ENCODE measurements at places on chromosomes 5 and 9.

GRCh38 chr9:127132921-127133647 is 10.6 kb upstream of the ANGPTL2 start:
- peak; percentile 50 for DNase-seq

GRCh38 chr9:69919461-69920061 is 98.9 kb downstream of the CFAP95 start:
- peak; percentile 72 for DNase-seq

DNA sequence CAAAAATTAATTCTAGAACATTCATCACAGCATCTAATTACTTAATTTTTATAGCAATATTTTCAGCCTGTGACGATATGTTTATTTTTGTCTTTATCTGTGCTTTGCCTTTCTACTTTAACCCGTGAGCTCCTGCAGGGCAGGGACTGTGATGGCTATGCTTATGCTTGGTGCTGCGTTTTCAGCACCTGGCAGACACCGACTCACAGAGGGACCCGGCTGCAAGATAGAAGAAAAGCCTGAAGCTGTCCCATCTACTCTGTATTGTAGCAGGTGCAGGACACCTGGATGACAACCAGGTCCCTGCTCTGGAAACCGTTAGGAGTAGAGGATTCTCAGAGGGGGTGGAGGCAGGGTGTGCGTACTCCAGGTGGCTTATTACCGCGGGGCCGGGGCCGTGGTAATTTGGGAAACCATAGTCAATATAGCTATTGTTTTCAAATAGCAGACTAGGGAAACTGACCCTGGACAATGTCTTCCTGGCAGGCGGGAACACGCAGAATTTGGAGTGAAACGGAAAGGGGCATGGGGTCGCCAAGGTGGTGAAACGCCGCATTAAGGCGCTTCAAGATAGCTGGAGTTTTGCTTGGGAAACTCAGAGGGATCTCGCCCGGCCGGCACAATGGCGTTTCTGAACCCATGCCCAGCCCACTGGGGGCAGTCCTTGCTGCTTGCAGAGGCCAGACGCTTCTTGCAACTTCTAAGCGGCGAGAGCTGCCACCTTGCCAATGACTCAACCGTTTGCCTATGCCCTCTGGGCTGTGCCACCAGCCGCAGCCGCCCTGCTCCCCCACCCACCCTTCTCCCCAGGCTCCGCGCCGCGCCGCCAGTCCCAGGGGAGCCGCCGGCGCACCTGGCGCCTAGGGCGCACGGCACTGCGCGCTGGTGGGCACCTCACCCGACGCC is 140.1 kb upstream of the PALM2AKAP2 start:
- DNase-seq = no peak

DNA sequence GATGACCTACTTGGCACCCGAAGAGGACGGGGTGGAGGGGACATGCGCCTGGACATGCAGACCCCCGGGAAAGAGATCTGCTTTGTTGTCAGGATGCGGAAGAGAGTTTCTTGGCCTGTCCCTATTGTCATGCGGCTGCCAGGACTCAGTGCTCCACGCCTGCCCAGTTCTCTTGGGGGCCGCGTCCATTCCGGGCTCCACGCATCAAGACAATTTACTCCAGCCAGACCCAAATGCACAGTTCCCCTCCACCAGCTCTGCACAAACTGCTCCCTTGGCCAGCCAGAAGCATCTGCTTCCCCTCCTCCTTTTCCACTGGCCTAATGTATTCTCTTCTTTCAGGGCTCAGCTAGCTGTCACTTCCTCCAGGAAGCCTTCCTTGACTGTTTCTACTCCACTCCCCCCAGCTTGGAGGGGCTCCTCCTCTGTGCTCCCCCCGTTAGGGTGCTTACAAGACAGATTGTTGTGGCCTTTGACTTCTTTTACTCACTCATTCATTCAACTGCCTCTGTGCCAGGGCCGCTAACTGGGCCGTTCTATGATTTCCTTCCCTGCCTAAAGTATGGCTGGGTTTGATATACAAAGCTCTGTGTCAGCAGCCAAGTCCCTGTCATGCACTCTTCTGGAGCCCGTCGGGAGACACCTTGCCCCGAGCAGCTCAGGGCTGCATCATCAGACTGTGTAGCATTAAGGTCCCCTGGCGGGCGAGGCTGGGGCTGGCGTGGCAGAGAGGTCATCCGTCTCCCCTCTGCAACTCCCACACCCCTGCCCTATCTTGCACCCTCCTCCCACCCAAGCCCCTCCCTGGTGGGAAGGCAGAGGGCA is 6.6 kb downstream of the FIBCD1 start:
- peak; percentile 68 for DNase-seq

DNA sequence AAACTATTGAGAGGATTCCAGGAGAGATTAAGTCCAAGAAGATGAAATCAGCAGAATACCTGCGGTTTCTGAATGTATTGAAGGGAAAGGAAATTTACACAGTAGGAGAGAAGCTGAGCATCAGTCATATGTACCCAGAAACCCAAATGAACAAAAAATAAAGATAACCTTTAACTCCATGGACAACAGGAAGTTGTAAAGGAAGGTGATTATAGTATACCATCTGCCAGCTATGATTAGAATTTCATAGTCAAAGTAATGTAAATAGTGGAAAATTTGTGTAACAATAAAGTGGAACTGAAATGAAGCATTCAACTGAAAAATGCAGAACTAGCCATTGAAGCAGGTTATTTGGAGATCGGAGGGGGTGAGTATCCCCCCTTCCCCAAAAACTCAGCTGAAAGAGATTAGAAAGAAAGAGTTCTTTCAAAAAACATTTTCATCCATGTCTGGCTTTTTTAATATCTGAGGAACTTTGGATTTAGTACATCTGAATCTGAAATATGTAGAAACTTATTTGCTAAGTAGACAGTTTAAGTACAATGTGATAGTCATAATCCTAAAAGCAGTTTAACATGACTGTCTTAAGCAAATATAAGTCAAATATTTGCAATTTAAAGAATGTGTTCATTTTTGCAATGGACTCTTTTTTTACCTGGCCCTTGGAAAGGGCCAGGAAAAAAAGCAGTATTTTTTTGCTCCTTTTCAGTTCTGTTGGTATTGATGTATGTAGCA is 58.4 kb downstream of the APC start:
- DNase-seq = no peak

- peak; percentile 91 for DNase-seq
Observed at GRCh38 chr5:179731791-179732411, 721 bp upstream of the MAML1 start.

DNA sequence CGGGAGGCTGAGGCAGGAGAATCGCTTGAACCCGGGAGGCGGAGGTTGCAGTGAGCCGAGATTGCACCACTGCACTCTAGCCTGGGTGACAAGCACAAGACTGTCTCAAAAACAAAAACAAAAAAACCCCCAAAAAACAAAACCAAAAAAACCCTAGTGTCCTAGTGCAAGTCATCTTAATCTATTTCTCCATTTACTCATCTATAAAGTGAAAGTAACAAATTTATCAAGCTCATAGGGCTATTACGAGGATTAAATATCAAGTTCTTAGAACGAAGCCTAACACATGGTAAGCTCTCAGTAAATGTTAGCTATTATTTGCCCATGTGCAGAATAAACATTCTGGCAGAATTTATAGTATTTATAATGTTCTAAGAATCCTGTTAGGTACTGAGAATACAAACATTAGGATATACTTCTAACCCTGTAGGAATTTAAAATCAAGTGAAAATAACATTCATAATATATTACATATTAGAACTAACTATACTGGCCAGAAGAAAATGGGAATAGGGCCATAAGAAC is 45.0 kb downstream of the GOLPH3 start:
- no peak for DNase-seq

DNA sequence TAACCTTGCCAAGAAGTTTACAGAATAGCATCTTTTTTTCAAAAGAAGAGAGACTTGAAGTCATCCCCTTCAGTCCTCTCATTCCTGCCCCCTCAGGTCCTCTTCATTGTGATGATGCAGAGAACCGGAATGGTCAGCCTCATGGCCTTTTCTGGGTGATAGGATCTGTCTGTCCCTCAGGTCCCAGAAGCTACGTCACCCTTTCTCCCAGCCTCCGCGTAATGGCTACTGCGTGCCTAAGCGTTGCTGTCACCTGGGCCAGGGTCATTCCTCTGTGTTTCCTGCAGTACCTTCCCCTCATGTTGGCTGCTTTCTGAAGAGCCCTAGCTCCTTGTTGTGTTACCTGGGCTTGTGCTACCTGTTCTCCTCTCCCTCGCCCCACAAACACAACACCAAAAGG is 4.7 kb downstream of the PIK3R1 start:
- DNase-seq = no peak

- no peak for DNase-seq
Observed at GRCh38 chr5:133425222-133425621, 187.1 kb downstream of the FSTL4 start.

GRCh38 chr9:77946969-77947620 is 84.5 kb downstream of the GNAQ start:
- no peak for DNase-seq

GRCh38 chr5:142925795-142926194 is 155.6 kb downstream of the ARHGAP26 start:
- DNase-seq = peak; percentile 95

DNA sequence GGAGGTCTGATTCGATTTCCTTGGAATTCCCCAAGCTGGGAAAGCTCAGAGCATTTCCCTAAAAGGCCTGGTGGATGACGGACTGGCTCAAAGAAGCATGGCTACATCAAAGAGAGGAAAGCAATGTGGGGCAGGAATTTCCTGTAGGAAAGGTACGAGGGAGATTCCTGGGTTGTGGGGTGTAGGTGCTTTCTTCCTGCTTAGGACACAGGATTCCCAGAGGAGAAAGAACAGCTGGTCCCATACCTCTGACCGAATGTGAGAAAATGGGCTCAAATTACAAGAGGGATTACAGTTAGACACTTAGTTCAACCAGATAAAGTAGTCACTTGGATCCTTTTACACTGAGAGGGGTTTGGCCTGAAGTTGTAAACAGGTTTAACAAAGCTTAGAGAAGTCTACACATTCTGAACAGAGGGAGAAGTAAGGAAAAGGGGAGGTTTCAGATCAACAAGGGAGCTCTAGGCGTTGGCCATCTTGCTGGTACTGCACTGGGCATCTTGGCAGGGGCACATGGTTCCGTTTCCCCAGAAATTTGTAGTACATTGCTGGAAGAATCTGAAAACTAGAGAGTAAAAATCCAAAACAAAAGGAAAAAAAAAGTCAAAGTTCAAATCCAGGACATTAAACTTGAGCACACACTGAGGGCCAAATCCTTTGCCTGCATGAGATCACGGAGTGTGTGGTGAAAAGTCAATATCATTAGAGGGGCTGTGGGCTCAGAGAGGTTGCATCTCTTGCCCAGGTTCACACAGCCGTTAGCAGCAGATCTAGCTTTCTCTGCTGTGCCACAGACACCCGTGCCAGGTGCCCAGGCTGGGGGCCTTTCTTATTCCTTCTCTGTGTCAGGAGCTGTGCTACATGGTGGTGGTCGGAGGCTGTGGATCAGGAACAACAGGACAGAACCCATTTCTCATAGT is 171.3 kb downstream of the RGS3 start:
- no peak for DNase-seq

DNA sequence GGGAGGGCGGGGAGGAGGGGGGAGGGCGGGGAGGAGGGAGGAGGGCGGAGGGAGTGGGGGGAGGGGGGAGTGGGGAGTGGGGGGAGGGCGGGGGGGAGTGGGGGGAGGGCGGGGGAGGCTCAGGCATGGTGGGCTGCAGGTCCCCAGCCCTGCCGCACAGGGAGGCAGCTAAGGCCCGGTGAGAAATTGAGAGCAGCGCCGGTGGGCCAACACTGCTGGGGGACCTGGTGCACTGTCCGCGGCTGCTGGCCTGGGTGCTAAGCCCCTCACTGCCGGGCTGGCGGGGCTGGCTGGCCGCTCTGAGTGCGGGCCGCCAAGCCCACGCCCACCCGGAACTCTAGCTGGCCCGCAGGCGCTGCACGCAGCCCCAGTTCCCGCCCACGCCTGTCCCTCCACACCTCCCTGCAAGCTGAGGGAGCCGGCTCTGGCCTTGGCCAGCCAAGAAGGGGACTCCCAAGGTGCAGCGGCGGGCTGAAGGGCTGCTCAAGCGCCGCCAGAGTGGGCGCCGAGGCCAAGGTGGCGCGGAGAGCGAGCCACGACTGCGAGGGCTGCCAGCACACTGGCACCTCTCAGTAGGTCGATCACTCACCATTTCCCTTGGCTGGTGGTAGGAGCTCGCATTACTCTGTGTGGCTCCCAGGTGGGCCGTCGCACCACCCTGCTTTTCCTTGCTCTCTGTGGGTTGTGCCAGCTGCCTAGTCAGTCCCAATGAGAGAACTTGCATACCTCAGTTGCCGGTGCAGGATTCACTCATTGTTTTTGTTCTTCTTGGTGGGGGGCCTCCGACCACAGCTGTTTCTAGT is 160.2 kb downstream of the CNTLN start:
- no peak for DNase-seq

DNA sequence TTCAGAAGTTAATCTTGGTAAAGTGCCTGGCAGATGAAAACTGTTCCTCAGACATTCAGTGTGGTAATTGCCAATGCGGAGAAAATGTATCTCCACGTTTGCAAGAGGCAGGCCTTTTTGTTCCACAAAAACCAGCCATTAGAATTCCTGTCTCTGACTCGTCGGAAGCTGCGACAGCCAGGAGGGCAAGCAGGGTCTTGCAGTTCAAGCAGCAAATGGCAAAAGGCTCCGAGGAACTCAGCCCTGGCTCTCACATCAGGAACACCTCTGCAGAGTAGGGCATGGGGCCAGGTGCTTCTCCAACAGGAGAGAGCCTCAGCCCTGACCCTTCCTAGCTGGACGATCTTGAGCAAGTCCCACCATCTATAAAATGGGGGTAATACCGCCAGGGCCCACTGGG is 69.0 kb upstream of the CPLX2 start:
- DNase-seq = no peak

GRCh38 chr5:170623576-170624181 is 119.9 kb downstream of the KCNIP1 start:
- DNase-seq = peak; percentile 70

GRCh38 chr5:116654925-116655324 is 80.3 kb upstream of the SEMA6A start:
- no peak for DNase-seq

DNA sequence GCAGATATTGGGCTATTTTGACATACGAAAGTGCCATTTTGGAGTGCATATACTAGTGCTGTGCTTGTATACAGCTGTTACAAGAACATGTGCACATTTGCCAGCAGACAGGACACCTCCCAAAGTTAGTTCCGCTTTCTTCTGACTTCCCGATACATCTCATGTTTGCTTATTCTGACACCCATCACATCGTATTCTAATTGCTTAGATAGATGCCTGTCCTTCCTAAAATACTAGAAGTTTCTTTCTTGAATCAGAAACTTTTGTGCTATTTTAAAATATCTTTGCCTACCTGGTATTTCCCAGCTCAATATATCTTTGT is 177.8 kb downstream of the TTLL11 start:
- no peak for DNase-seq

DNA sequence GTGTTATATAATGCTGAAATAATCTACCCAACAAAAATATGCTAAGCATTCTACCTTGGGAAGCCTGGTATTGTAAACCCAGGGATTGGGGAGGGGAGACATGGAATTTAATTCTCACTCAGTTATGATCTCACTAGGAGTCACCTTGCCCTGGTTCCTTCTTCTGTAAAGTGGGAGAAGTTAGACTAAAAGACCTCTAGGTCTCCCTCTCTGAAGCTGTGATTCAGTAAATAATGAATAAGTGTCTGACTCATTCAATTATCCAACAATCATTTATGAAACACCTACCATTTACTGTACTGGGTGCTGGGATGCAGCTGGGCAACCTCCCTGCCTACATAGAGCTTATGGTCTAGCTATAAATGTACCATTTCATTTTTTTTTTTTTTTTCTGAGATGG is 20.2 kb upstream of the SPARC start:
- DNase-seq = peak; percentile 64

Data from fibroblast of mammary gland (primary cell).